Ascending aorta (tissue), 2 donors: ENCODE measurements at places on chromosomes 6 and 20.

GRCh38 chr6:111565326-111566221, 40.1 kb downstream of the TRAF3IP2 start:
- DNase-seq = no peak

DNA sequence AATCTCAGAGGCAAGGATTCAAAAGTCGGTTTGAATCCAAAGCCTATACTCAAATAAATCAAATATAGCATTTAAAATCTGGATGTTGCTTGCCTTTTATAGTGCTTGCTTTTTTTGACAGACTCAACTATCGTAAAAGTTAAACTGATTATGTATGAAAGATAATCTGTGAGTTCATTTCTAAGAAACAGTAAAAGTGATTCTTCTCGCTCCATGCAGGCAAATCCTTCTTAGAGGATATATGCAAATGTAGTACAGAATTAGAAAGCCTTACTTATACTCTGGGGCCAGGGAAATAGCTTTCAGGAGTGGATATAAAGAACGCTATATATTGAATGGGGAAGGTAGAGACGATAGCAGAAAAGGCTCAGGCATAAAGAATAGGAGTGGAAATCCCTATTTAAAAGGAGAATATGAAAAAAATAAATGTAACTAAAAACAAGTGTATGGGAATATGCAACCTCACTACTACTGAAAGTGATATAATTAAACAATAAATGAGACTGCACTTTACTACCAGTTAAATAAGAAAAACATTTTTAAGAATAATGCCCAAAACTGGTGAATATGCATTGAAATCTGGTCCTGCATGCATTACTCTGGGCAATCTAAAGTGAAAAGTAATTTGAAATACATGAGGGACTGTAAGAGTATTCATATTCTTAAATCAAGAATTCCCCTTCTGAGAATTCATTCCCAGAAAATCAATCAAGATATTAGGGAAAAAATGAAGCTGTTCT, 361.8 kb upstream of the PLCB4 start:
- DNase-seq = no peak

GRCh38 chr6:138119976-138120375, 12.8 kb upstream of the PERP start:
- no peak for DNase-seq

GRCh38 chr20:9677100-9677623, 161.7 kb downstream of the PAK5 start:
- DNase-seq = no peak
